ENCODE measurements at places on chromosomes 3 and 15.

DNA sequence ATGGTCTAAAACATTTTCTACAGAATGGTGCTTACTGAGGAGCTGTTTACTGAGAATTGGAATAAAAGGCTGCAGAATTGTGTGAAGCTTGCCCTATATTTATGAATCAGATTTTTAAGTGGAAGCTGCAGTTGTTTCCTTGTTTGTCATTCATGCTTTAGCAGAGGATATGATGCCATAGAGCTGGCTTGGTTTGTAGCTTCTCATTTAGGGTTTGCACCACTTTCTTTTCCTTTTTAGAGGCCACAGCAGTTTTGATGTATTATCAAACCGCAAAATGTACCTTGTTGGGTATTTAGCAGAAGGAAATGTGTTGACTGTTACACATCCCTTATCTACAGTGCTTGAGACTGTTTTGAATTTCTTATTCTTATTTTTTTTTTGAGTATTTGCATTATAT is 66.2 kb downstream of the RASA2 start:
- peaks cover 13% of the 10 kb centered on the region for H3K4me1 ChIP-seq
- H3K36me3 ChIP-seq, result peaks cover 20% of the 10 kb centered on the region
- H3K27ac ChIP-seq, result no peak overlapping the region
- H3K27me3 ChIP-seq, result peaks cover 3% of the 10 kb centered on the region

- H3K4me3 ChIP-seq, result no peak overlapping the region
- no peaks in the 10 kb centered on the region for H3K27me3 ChIP-seq
- no peak for DNase-seq
- no peak overlapping the region for H3K27ac ChIP-seq
- peaks cover 7% of the 10 kb centered on the region for H3K36me3 ChIP-seq
- H3K4me1 ChIP-seq, result peaks cover 4% of the 10 kb centered on the region
Observed at GRCh38 chr3:193951859-193952258, 184.1 kb upstream of the HES1 start.

DNA sequence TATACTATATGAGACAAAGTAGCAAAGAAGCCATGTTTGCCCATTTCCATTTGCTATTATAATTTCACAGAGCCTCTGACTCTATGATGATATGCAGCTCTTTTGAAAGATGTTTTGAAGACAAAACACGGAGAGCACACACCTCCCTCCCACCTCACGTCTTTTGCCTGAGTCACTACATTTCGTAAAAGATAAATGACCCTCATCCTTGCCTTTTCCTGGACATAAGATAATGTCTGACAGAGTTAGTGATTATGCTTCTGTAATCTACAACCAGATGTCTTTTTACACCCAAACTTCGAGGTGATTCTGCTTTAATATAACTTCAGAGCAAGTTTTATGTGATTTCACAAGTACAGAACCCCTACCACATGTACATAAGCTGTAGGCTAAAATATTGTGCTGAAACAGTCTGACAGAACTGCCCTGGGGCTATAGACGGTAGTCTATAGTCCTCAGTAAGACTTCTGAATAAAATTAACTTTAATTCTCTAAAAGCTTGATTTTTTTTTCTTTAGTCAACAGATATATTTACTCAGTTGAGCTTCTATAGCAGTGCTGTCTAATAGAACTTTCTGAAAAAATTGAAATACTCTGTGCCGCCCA is 99.9 kb downstream of the CD200R1L start:
- H3K4me1 ChIP-seq, result no peaks in the 10 kb centered on the region
- H3K36me3 ChIP-seq, result no peaks in the 10 kb centered on the region
- H3K4me3 ChIP-seq, result no peak overlapping the region
- H3K27ac ChIP-seq, result no peak overlapping the region
- no peak for DNase-seq
- H3K27me3 ChIP-seq, result peaks cover 2% of the 10 kb centered on the region

GRCh38 chr3:104273046-104273649 is 1093.6 kb upstream of the ALCAM start:
- no peaks in the 10 kb centered on the region for H3K36me3 ChIP-seq
- H3K27ac ChIP-seq, result no peak overlapping the region
- H3K4me1 ChIP-seq, result no peaks in the 10 kb centered on the region
- no peaks in the 10 kb centered on the region for H3K27me3 ChIP-seq

GRCh38 chr3:190883973-190884832 is 21.7 kb upstream of the GMNC start:
- no peaks in the 10 kb centered on the region for H3K4me1 ChIP-seq
- H3K4me3 ChIP-seq, result no peak overlapping the region
- DNase-seq, result peak; percentile 47
- no peaks in the 10 kb centered on the region for H3K36me3 ChIP-seq
- no peaks in the 10 kb centered on the region for H3K27me3 ChIP-seq
- no peak overlapping the region for H3K27ac ChIP-seq

GRCh38 chr3:31300456-31301443 is 232.0 kb upstream of the STT3B start:
- H3K36me3 ChIP-seq, result no peaks in the 10 kb centered on the region
- H3K4me1 ChIP-seq, result no peaks in the 10 kb centered on the region
- peaks cover 4% of the 10 kb centered on the region for H3K27me3 ChIP-seq
- DNase-seq, result no peak
- no peak overlapping the region for H3K27ac ChIP-seq

DNA sequence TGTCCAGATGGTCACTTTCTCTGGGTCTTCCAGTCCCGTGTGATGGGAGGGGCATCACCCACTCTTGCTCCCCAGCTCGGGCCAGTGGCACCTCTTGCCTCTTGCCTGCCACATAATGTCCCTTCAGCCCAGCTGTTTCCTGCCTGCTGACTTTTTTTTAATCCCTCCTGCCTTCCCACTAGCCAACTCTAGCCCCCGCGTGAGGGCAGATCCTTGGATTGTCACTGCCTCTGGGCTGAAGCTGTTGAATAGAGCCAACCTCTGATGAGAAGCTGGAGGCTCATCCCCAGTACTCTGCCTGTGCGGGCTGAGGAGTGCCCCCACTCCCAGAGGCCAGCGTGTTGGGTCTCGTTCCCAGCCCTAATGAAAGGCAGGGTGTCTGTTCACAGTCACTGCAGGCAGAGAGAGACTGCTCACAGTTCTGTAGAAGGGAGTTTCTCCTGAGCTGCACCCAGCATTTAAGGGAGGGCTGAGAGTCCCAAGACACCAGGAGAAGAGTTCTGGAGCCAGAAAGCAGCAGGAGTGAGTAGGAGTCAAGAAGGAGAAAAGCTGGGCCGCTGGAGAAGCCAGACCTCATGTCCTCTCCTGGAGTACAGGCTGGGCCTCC is 30.1 kb upstream of the TIMP4 start:
- H3K4me3 ChIP-seq, result no peak overlapping the region
- DNase-seq, result no peak
- peaks cover 6% of the 10 kb centered on the region for H3K4me1 ChIP-seq
- H3K27me3 ChIP-seq, result no peaks in the 10 kb centered on the region
- no peak overlapping the region for H3K27ac ChIP-seq

DNA sequence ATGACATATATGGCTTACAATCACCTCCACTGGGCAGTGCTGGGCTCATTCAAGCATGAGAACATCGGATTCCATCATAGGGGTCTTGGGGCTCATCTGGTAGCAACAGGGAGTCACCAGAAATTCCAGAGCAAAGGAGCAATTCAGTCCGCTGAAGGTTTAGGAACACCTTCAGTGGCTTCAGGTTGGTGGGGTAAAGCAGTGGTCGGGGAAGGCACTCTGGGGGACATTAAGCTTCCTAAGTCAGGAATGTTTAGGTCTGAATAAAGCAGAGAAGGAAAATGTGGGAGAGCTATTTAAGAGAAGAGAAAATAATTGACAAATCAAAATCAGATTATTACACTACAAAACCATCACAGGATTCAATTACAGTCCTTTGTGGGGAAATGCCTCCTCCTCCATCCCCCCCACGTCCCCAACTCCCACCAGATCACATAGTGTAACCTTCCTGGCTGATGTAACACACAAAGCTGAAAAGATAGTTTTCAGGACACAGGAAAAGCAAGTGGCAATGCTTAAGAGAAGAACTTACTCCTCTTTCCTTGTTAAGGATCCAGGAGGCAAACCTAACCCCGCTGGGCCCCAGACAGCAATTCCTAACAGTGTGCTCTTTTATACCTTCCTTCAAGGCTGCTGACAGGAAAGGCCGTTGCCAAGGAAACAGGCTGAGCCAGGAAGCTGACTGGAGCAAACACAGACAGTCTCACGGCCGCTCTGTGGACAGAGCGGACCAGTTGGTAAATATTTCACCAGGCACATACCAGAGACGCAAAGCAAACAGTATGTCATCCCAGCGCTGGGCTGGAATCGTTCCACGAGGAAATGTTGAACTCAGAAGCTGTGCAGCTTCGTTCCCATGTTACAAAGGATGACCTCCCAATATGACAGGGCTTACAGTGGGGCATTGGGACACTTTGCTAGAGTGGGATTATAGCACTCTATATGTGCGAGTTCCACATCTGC is 57.5 kb upstream of the LMCD1 start:
- H3K36me3 ChIP-seq, result no peaks in the 10 kb centered on the region
- DNase-seq, result peak; percentile 87
- H3K27me3 ChIP-seq, result no peaks in the 10 kb centered on the region
- H3K4me1 ChIP-seq, result peaks cover 7% of the 10 kb centered on the region

DNA sequence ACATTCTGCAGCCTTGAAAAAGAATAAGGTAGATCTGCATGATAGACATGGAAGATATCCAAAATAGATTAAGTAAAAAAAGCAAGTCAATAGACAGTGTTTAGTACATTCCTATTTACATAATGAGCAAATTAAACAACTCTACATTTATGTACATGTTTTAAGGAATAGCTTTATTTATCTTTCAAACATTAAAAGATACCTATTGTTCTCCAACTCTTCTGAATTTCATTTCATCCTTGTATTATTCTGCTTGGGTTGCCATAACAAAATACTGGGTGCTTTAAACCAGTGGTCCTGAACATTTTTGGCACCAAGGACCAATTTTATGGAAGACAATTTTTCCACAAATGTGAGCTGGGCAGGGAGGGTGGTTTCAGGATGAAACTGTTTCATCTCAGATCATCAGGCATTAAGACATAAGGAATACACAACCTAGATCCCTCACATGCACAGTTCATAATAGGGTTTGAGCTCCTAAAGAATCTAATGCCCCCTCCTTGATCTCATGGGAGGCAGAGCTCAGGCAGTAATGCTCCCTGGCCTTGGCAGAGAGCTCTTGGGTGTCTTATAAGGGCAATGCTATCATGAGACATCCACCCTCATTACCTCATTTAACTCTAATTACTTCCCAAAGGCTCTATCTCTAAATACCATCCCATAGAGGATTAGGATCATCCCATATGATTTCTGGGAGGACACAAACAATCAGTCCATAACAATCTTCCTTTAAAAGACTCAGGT is 6.8 kb upstream of the KATNBL1 start:
- no peak overlapping the region for H3K4me3 ChIP-seq
- peaks cover 10% of the 10 kb centered on the region for H3K4me1 ChIP-seq
- no peaks in the 10 kb centered on the region for H3K36me3 ChIP-seq
- no peak for DNase-seq

DNA sequence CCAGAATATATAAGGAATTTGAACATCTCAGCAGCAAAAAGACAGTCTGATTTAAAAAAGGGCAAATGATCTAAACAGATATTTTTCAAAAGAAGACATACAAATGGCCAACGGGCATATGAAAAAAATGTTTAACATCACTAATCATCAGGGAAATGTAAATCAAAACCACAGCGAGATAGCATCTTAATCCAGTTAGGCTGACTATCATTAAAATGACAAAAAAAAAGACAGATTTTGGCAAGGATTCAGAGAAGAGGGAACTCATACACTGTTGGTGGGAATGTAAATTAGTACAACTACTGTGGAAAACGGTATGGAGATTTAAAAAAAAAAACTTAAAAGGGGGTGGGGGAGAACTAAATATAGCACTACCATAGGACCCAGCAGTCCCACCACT is 47.9 kb downstream of the RNF13 start:
- DNase-seq, result no peak
- H3K27me3 ChIP-seq, result no peaks in the 10 kb centered on the region
- no peak overlapping the region for H3K4me3 ChIP-seq
- H3K27ac ChIP-seq, result no peak overlapping the region

GRCh38 chr3:1987980-1988379 is 110.7 kb upstream of the CNTN4 start:
- H3K27ac ChIP-seq, result no peak overlapping the region
- DNase-seq, result no peak
- no peaks in the 10 kb centered on the region for H3K27me3 ChIP-seq

- no peak overlapping the region for H3K27ac ChIP-seq
- no peaks in the 10 kb centered on the region for H3K27me3 ChIP-seq
- H3K36me3 ChIP-seq, result no peaks in the 10 kb centered on the region
- no peaks in the 10 kb centered on the region for H3K4me1 ChIP-seq
- DNase-seq, result no peak
Observed at GRCh38 chr3:87035339-87035738, 44.4 kb upstream of the VGLL3 start.

- no peak overlapping the region for H3K27ac ChIP-seq
- no peaks in the 10 kb centered on the region for H3K27me3 ChIP-seq
- H3K4me3 ChIP-seq, result no peak overlapping the region
- H3K36me3 ChIP-seq, result peaks cover 2% of the 10 kb centered on the region
- DNase-seq, result no peak
- peaks cover 14% of the 10 kb centered on the region for H3K4me1 ChIP-seq
Observed at GRCh38 chr15:48730506-48730905, 80.4 kb downstream of the CEP152 start.

GRCh38 chr3:42651248-42652091 is 2.0 kb upstream of the ZBTB47 start:
- peaks cover 36% of the 10 kb centered on the region for H3K4me1 ChIP-seq
- DNase-seq, result no peak
- H3K36me3 ChIP-seq, result peaks cover 16% of the 10 kb centered on the region
- peaks cover 16% of the 10 kb centered on the region for H3K27me3 ChIP-seq
- H3K4me3 ChIP-seq, result peak overlapping the region; percentile 68

DNA sequence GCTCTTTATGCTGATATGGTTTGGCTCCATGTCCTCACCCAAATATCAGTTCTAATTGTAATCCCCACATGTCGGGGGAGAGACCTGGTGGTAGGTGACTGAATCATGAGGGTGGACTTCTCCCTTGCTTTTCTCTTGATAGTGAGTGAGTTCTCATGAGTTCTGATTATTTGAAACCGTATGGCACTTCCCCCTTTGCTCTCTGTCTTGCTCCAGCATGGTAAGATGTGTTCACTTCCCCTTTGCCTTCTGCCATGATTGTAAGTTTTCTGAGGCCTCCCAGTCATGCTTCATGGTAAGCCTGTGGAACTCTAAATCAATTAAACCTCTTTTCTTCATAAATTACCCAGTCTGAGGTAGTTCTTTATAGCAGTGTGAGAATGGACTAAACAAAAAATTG is 107.6 kb downstream of the IMPG2 start:
- peaks cover 4% of the 10 kb centered on the region for H3K36me3 ChIP-seq
- H3K4me1 ChIP-seq, result no peaks in the 10 kb centered on the region
- no peak overlapping the region for H3K4me3 ChIP-seq
- no peaks in the 10 kb centered on the region for H3K27me3 ChIP-seq

DNA sequence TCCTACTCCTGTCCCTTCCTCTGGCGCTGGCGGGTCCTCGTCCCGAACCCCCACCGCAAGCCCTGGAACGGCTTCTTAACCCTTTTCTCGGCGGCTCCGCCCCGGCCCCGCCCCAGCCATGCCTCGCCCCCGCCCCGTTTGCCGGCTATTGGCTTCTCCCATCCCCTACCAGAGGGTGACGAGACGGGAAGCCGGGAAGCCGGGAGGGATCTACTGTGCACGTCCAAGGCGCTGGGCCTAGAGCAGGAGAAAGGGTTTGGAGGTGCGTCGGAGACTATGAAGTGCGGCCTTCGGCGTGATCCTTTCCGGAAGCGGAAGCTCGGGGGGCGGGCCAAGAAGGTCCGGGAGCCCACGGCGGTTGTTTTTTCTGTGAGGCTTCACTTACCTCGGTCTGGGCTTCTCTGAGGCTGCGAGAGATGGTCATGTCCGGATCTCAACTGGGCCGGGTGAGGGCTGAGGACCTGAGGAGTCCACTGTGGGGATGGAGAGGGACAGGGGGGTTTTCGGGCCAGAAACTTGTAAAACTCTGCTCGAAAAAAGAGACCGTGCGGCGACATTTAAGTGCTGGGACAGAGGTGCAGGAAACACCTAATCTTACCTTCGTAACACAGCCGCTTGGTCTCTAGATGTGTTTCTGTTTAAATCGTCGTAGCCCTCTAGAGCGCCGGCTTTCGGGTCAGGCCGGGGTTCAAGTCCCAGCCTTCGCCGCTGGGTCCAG is 21.4 kb downstream of the ROPN1B start:
- DNase-seq, result peak; percentile 73
- H3K27me3 ChIP-seq, result peaks cover 5% of the 10 kb centered on the region
